ENCODE measurements at places on chromosomes 13 and 19.

DNA sequence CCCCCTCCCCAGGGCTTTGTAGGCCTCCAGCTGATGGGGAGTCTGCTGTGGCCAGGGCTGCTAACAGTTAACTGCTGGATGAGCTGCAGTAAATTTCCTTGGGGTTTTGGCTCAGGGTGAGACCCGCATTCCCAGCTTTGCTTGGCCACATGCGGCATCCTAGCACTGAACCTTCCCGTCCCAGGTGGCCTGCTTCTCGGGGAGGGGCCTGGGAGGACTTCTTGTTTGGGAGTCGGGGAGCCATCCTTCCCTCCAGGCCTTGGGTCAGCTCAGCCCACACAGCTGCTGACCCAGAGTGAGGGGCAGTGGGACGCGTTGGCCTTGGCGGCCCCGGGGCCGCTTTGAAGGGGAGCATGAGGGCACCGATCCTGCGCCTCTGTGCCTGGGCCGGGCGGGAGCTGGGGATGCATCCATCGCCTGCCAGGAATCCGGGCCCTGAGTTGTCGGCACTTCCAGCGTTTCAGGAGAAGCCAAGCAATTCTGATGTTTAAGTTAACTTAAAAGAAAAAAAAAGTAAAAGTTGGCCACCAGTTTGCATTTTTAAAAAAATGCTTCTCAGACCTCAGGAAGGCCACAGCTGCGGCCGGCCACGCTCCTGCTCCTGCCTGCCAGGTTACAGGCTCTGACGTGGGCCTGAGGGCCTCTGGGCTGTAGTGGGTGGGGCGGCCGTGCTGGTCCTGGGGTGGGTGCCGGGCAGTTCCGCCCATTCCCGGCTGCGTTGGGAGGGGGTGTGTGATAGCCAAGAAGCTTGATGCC, 27.7 kb downstream of the CRTC1 start:
- DNase-seq = no peak

GRCh38 chr13:45141369-45141768, 21.1 kb downstream of the GTF2F2 start:
- no peak for DNase-seq

- DNase-seq = no peak
These were observed 311.8 kb downstream of the SPRY2 start for GRCh38 chr13:80029170-80029569.

- no peak for DNase-seq
These were observed 523.1 kb downstream of the DCT start for GRCh38 chr13:93956426-93956825.

DNA sequence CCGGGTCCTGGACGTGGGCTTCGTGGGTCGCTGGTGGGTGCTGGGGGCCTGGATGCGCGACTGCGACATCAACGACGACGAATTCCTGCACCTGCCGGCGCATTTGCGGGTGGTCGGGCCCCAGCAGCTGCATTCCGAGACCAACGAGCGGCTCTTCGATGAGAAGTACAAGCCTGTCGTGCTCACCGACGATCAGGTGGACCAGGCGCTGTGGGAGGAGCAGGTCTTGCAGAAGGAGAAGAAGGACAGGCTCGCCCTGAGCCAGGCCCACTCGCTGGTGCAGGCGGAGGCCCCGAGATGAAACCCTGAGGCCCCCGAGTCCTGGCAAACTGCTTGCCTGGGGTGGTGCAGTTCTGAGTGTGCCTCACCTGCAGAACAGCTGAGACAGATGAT, 787 bp downstream of the TIMM29 start:
- DNase-seq = no peak

DNA sequence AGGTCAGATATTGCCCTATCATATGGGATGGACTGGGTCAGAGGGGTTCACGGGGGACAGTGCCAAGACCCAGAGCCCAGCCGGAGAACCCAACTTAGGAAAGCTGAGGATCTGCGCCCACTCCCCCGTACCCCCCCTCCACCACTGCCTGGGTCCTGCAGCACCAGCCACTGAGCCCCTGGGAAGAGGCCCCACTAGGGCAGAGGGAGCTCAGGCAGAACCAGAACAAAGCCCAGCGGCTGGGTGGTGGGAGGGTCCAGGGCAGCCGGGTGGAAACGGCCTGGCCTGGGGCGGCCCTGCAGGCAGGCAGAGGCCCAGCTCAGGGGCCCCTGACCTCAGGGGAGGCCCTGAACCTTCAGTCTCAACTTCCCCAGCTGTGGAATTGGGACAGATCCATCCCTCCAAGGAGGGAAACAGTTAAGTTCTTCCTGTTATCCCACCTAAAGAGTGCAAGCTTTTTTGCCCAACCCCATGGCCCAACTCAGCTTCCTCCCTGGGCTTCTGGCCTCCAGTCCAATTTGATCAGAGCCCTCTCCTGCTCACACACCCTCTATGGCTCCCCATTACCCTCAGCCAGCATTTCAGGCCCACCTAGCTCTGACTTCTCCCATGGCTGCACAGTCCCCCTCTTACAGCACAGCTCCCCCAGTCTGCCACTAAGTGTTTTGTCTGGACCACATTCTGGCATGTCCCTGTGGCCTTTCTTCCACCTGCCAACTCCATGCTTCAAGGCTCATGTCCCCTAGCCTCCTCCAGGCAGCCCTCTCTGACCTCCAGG, 3.1 kb downstream of the NR2F6 start:
- DNase-seq = no peak

DNA sequence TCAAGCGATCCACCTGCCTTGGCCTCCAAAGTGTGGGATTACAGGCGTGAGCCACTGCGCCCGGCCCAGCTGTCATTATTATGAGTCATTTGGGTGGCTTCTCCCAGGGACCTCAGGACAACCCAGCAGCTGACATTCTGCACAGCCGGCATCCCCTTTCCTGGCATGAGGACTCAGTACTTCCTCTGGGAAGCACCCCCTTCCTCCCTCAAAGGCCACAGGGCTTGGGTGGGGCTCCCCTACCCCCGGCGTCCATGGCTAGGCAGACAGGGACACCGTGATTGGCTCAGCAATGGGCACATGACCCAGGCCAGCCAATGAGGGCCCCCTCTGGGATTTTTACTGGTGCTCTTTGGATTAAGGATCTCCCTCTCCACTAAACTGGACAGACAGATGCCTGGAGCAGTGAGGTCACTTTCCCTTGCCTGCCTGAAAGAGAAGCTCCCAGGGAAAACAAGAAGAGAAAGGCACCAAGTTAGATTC, 6.0 kb downstream of the KANK2 start:
- no peak for DNase-seq
